NCI-H526 (cell line): ENCODE measurements at places on chromosomes 6 and 20.

DNA sequence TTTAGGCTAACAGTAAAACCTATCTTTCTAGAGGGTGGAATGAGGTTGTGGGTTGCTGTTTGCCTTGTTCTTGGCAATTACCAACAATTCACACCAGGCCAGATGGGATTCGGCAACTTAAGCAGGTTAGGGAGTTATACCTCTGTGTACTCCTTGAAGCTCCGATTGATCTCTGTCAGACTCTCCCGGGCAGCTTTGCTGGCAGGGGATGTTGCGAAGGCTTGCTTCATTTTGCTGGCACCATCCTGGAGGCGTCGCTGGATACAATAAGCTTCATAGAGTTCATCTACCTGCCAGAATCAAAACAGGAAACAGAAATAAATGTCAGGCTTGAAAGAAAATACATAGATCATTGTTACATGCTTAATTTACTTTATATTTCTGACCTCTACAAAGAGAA is 66.4 kb upstream of the ARMH2 start:
- DNase-seq = no peak

DNA sequence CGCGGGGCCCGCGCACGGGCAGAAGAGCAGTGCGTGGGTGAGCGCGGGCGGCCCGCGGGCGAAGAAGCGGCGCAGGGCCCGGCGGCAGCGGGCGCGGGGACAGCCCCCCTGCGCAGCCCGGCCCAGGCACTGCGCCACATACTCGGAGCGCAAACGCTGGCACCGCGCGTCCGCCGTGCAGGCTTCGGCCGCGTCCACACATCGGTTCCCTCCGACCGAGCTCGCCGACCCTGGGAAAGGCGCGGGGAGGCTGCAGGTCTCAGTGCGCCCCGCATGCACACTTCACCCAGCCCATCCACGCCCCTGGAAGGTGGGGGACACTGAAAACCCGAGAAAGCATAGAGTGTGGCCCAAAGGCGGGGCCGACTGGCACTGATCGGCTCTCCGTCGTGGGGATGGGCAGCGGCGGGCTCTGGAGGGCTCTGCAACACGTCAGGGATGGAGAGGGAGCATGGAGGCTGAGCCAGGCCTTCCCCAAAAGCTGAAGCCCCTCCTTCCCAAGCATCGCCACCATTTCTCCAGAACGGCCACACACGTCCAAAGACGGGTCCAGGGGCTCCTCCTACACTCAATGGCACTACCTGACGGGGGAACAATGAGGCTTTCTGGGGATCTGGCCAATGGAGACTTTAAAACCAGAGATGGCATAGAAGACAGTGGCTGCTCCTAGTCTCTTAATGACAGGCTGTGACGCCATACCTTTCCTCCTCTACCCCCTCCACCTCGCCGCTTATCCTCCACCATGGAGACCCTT is 2.0 kb downstream of the GFRA4 start:
- DNase-seq = no peak

DNA sequence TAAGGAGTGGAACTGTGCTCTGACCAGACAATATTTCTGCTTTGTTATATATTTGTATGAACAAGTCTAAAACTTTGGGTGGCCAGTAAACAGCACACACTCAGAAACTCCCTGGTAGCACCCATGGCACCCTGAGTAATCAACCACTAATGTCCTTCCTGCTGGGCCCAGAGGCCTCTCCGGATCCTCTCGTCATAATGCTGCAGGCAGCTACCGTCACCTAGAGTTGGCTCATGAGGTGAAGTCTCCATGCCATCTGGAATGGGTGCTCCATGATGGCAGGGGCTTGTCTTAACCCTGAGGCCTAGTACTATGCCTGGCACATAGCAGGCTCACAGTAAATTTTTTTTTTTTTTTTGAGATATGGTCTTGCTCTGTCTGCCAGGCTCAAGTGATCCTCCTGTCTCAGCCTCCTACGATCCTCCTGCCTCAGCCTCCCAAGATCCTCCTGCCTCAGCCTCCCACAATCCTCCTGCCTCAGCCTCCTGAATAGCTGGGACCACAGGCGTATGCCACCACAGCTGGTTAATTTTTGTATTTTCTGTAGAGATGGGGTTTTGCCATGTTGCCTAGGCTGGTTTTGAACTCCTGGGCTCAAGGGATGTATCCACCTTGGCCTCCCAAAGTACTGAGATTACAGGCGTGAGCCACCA is 3.0 kb upstream of the SDCBP2 start:
- no peak for DNase-seq

DNA sequence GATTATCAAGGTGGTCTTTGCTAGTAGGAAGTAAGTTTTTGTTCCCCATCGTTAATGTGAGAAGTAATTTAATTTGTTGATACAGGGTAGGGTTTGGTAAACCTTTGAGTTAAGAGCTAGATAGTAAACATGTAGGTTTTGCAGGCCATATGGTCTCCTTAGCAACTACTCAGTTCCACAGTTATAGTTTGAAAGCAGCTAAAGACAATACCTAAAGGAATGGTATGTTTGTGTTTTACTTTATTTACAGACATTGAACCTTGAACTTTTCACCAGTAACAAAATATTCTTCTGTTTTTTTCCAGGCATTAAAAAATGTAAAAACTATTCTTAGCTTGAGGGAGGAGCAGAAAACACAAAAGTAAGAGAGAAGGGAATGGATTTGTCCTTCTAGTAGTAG is 1.7 kb downstream of the CAP2 start:
- DNase-seq = no peak

GRCh38 chr20:61748376-61748775 is 317.3 kb downstream of the TAF4 start:
- DNase-seq = no peak

DNA sequence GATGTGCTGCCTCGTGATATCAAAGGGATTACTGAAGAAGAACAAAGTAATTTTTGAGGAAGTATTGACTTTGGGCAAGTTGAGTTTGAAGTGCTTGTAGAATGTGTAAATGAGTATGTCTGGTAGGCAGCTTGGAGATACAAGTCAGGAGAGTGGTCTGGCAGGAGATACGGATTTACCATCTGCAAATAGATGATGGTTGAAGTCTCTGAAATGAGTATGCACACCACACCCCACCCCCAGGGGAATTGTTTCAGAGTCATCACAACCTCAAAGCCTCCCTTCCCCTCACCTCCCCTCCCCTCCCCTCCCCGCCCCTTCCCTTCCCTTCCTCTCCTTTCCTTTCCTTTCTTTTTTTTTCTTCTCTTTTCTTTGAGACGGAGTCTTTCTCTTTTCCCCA is 16.4 kb upstream of the MCUR1 start:
- DNase-seq = no peak
